COLO829 (cell line): ENCODE measurements at places on chromosomes 13 and 19.

DNA sequence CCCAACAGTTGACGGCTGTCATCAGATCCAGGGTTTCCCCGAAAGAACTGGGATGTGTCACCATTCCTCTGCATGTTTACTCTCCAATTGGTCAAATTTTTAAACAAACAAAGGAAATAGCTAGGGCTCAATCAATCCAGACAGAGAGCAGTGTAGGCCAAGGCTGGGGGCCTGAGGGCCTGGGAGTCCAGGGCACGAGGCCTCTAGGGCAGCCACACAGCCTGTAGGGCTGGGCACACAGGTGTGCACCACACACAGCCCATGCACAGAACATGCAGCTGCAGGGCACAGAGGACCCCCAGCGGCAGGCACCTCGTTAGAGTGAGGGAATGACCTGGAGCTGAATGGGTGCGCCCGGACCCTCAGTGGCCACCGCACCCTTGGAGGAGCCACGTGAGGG, 9.5 kb downstream of the MIER2 start:
- DNase-seq = no peak

GRCh38 chr13:53123536-53123935, 94.9 kb downstream of the OLFM4 start:
- DNase-seq = no peak

DNA sequence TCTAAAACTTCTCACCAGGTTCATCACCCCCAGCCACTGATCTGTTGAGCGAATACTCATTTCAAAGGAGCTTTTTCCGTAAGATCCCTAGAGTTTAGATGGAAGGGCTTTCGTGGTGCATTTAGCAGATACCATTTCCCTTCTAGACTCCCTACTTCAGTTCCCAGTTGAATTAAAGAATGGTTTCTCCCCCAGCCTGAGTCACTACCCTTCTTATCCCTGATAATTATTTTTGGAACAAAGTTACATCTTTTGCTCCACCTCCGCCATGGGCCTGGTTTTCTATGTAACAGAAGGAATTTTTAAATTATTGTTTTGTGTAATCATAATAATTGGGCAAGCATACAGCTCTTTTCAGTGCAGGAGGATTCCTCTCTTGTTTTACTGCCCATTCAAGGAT, 22.0 kb downstream of the USPL1 start:
- DNase-seq = no peak

DNA sequence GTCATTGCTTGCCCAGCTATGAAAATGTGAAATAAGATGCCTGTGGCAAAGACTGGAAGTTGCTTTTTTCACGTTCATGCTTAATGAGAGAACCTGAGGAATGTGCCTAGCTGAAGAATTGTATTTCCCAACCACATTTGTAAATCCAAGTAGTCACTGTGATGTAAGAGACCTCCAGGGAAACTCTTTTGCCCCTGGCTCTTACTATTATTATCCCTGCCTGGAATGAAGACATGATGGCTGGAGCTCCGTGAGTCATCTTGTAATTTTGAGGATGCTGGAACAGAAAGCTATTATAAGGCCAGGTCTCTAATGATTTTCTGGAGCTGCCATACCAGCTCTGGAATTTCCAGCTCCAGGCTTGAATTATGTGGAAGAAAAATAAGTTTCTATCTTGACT, 894.3 kb downstream of the DIAPH3 start:
- DNase-seq = peak; percentile 72

- DNase-seq = no peak
These were observed 86.2 kb upstream of the SCEL start for GRCh38 chr13:77449265-77449664.

- no peak for DNase-seq
These were observed 62.8 kb upstream of the LRCH1 start for GRCh38 chr13:46490129-46490528.

DNA sequence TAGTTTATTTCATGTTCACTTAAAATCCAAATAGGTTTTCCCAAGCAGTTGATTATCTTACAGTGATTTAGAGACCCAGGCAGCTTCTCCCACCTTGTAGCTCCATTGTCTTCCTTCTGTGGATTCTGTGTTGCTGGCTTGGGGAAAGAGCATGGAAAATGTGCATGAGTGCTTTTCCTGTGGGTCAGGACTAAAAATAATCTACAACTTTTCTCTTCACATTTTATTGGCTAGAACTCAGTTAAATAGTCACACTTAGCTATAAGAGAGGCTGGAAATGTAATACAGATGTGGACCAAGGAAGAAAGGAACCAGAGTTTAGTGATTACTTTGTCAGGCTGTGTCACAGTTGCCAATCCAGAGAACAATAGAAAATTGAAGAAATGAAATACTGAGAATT, 198.8 kb downstream of the NBEA start:
- no peak for DNase-seq

DNA sequence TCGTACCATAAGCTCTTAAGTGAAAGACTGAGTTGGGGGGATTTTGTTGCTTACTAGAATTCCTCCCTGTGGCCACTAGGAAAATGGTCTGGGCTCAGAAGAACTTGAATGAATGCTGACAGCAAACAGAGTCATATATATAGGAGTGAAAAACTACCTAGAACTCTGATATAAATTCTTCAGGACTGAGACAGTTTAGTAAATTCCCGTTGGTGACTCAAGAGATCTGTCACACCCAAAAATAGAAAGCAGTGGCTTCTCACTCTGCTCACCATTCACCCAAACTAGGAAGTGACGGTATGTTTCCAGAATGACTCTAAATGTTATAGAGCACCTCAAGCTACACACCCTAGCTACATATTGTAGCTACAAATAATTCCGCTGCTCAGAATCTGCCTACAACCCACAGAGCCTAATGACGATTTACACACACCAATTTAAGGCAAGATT, 116.2 kb downstream of the TBC1D4 start:
- DNase-seq = no peak

DNA sequence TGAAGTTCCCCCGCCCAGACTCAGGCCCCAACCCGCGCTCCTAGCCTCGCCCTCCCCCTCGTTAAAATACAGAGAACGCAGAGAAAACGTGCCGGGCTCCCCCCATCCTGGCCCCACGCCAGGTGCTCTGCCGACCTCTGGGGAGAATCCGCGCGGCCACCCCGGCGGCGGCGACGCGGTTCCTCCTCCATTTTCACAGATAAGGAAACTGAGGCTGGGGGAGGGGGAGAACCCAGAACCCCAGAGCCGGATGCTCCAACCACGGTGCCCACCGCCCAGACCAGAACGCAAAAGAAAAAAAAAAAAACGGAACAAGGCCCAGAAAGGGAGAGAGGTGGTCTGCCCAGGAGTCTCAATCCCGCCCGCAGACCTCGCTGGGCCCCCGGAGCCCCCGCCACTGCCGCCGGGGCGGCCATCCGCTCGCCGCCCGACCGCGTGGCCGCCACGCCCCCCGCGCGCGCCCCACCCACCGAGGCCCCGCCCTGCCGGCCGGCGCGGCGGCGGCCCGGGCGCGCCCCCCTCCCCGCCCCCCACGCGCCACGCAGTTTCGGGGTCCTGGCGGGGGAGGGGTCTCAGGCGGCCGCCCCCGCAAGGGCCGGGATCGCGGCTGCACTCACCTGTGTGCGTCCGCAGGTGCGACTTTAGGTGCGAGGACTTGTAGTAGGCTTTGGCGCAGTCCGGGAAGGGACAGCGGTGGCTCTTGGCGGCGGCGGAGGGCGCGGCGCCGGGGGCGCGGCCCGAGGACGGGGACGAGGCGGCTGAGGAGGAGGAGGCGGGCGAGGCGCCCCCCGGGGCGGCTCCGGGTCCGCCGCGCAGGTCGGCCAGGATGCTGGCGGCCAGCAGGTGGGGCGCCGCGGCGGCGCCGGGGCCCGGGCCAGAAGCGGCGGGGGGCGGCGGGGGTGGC, 703 bp downstream of the KLF16 start:
- no peak for DNase-seq

DNA sequence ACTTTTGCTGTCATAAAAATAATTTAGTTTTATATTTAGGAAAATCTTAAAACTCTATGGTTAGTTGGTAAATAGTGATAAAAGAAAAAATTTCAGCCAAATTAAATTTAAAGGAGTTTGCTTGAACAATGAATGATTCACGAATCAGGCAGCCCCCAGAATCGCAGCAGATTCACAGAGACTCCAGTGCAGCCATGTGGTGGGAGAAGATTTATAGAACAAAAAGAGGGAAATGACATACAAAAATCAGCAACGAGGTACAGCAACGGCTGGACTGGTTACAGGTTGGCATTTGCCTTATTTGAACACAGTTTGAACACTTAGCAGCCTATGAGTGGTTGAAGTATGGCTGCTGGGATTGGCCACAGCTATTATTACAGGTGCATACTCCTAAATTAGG, 96.4 kb upstream of the MYCBP2 start:
- no peak for DNase-seq

GRCh38 chr19:5624018-5624663, 1.3 kb downstream of the SAFB start:
- no peak for DNase-seq

DNA sequence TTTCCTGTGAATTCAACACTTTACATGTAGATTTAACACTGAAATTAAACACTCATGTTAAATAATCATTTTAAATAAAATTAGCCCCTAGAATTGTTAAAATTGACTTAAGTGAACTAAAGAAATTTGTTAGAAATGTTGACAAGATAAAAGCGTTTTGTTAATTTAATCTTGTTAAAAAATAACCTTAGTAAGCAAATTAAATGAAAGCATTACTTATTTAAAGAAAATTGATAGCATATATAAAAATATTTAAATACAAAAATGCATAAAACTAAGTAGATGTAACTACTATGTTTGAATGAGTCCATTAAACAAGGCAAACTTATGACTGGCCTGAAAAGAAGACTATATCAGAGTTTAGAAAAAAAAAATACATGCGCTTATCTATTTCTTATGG, 99.0 kb upstream of the TRPC4 start:
- no peak for DNase-seq

GRCh38 chr13:46546084-46546768, 6.7 kb upstream of the LRCH1 start:
- DNase-seq = no peak

- DNase-seq = no peak
These were observed 83.8 kb upstream of the WASF3 start for GRCh38 chr13:26473571-26474230.

DNA sequence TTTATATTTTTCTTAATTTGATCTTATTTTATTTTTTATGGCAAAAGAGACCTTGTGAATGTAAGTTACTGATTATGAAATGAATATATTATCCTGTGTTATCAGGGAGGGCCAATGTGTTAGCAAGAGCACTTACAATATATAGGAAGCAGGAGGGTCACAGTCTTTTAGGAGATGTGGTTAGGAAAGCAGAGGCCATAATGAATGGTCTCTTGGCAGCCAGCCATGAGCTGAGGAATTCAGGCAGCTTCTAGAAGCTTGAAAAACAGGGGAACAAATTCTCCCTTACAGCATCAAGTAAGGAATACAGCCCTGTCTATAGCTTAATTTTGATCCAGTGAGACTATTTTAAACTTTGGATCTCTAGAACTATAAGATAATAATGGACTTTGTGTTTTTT, 2374.6 kb downstream of the PCDH9 start:
- DNase-seq = no peak

GRCh38 chr13:45142440-45143345, 22.4 kb downstream of the GTF2F2 start:
- DNase-seq = peak; percentile 93

GRCh38 chr19:5396963-5397362, 56.4 kb upstream of the PTPRS start:
- DNase-seq = no peak

GRCh38 chr13:104181526-104182231, 1115.5 kb upstream of the SLC10A2 start:
- no peak for DNase-seq

GRCh38 chr19:18401580-18402112, 4.2 kb upstream of the LRRC25 start:
- DNase-seq = no peak

- peak; percentile 21 for DNase-seq
These were observed 1299.2 kb upstream of the SPRY2 start for GRCh38 chr13:81639984-81640582.

GRCh38 chr13:111425326-111425725, 104.9 kb downstream of the TEX29 start:
- no peak for DNase-seq

GRCh38 chr19:8237026-8237425, 27.9 kb downstream of the CERS4 start:
- DNase-seq = no peak

DNA sequence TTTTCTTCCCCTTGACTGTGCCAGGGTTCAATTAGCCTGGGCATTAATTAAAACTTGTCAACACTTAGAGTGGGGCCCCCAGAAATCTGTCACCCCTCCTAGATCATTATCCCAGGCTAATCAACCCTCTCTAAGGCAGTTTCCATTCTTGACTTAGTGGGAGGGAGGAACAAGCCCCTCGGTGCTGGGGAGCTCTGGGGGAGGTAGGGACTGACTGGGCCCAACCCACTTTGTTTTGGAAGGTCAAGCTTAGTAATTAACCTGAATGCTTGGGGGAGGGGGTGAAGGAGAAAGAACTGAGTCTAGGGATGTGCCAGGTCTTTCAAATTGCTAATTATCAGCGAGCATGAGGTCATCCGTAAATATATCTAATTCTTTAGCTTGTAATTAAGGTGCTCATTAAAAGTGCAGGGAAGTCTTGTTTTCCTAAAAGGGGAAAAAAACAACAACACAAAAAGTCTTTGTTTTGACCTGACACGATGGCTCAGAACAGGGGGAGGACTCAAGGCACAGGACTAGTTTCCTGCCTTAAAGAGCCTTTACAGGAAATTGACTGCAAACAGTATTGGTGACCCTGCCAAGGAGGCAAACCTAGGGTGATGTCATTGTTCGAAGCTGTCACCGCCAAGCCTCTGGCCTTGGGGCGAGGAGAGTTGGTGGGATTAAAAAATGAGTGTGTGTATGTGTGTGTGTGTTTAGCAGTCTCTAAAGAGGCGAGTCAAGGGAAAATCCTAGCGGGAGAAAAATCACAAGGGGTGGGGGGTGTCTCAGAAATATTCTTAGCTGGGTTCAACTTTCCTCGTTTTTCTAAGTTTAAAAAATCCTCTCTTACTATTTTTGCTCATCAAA, 19.4 kb downstream of the ACTN4 start:
- peak; percentile 53 for DNase-seq

DNA sequence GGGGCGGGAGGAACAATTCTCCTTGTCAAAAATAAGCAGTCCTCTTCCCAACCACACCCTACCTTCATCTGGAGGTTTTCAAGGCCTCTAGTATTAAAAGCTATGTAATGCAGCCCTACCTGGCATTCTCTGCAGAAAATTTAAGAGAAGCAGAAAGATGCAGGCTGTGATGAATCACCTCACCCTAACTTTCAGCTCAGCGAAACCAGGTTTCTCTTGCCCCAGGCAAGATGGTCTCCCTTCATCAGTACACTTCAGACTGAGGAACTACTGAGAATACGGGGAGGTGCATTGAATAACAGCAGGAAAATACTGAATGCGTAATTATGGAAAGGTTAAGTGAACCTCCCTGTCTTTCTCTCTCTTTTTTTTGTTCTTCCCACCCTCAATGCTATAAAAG, 437.6 kb upstream of the KLF12 start:
- no peak for DNase-seq

- DNase-seq = no peak
These were observed 221.3 kb upstream of the TRPC4 start for GRCh38 chr13:38090913-38091312.
